CD4-positive, alpha-beta T cell treated with Interleukin-17A for 4 hours (primary cell): ENCODE measurements at places on chromosomes 13 and 19.

DNA sequence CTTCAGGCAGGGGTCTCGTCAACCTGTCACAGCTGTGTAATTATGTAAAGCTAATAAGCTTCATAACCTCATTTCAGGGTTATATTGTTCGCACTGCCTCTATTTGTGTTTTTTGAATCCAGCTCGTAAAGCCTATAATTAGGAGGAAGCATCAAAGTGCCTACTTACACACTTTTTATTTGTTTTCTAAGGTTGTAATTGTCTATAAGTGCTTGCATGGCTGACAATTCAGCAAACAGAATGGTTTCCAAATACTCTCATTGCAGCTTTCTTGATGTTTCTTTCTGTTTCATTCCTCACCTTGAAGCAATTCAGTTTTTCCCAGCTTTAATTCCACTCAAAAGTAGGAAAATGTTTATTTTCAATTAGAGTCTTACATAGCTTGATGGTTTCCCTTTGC lies 336.3 kb downstream of the HS6ST3 start:
- DNase-seq: no peak

DNA sequence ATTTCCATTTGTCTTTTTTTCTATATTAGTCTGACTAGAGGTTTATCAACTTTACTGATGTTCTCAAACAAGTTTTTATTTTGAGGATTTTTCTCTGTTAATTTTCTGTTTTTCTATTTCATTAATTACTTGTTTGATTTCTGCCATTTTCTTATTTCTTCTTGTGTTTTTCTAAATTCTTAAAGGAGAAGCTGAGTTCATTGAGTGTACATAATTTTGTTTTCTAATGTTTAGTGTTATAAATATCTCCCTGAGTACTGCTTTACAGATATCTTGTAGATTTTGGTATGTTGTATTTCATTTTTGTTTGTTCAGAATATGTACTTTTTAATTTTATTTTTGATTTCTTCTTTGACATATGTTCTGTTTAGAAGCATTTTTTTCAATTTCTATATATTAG lies 1404.3 kb upstream of the MIR17HG start:
- no peak for DNase-seq

DNA sequence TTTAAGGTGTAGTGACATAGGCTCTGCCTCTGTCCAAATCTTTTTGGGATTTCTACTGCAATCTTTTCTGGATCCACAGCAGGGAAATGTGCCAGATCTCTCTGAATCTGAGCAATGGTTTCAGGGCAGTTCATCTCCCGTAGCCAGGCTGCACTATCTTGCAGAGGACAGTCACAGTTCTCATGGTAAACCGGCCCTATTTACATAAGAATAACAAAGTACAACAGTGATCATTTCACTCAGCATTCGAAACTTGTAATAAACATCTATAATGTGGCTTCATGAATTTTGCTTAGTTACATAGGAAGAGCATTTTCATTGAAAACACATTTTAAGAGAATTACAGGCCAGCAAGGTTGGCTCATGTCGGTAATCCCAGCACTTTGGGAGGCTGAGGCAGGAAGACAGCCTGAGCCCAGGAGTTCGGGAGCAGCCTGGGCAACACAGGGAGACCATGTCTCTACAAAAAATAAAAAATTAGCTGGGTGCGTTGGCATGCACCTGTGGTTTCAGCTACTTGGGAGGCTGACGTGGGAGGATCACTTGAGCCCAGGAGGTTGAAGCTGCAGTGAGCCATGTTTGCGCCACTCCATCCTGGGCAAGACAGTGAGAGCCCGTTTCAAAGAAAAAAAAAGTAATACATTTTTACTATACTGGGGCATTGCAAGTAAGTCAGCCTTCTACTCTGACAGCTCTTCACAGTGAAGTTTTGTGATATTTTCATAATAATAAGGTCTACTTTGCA lies 5.0 kb downstream of the POGLUT2 start:
- DNase-seq: no peak

GRCh38 chr13:51590231-51590970 lies 6.1 kb downstream of the WDFY2 start:
- no peak for DNase-seq

DNA sequence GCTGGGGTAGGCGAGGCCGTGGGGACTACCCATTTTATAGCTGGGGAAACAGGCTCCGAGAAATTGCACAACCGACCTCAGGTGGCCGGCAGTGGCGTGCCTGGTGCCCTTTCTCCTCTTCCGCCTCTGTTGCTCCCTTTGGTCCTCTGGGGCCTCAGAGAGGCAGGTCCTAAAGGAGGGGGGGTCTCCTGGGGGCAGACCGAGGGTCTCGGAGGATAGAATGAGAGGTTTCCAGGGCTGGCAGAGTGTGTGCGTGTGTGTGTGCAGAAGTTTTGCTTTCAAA lies 11.3 kb downstream of the STX10 start:
- no peak for DNase-seq
